ENCODE measurements at places on chromosomes 7 and 10.
A peak's percentile ranks its signal among the peaks of the same experiment; 100 is the strongest.

- DNase-seq: no peak
Measured at GRCh38 chr7:106023369-106024322, 60.6 kb downstream of the CDHR3 start.

DNA sequence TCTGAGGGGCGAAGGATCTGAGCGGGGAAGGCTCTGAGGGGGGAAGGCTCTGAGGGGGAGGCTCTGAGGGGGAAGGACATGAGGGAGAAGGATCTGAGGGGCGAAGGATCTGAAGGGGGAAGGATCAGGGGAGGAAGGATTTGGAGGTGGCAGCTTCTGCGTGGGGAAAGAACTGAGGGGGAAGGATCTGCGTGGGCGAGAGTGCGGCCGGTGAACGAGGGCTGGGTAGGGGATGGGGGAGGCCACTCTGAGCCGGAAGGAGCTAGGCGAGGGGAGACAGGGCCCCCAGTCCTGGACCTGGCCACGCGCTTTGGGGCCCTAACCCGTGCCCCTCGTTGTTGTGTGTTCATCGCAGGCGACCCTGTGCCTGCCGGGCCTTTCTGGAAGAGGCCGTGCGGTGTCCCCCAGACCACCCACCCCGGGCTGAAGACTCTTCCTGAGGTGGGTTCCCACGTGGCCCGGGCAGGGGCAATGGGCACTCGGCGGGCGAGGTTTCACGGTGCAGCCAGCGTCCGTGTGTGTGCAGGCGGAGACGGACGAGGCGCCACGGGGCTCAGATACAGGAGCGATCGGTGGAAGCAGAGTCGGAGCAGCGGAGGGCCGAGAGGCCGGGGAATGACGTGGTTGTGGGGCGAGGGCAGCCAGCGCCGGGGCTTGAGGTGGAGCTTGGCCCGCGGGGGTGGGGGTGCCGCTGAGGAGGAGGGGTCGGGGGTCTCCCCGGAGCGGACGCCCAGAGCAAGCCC is 2.0 kb downstream of the CALY start:
- DNase-seq: no peak

DNA sequence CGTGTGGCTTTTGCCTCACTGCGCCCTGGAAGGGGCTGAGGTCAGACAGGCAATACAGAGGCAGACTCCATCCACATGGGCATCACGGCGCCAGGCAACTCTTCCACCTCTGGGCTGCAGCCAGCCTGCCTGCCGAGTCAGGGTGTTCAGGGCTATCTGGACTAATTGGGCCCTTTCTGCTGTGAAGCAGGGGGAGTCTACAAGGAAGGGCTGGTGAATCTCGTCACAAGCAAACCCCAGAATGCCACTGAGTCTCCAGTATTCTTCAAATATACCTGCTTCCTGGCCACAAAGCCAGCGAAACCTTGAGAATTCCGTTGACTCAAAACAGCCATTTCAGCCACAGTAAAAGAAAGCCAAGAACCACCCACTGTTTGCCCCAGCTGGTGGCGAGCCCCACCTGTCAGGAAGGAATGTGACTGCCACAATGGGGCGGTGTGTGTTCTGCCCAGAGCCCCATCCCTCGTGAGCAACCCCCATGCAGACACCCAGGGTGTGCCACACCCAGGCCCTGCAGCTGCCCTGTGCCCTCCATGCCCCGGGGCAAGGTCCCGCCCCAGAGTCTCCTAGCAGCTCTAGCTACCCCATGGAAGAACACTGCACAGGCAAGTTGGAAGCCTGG is 117.3 kb downstream of the FAM53B start:
- DNase-seq: no peak

- no peak for DNase-seq
Measured at GRCh38 chr7:108372618-108373017, 83.6 kb downstream of the NRCAM start.

DNA sequence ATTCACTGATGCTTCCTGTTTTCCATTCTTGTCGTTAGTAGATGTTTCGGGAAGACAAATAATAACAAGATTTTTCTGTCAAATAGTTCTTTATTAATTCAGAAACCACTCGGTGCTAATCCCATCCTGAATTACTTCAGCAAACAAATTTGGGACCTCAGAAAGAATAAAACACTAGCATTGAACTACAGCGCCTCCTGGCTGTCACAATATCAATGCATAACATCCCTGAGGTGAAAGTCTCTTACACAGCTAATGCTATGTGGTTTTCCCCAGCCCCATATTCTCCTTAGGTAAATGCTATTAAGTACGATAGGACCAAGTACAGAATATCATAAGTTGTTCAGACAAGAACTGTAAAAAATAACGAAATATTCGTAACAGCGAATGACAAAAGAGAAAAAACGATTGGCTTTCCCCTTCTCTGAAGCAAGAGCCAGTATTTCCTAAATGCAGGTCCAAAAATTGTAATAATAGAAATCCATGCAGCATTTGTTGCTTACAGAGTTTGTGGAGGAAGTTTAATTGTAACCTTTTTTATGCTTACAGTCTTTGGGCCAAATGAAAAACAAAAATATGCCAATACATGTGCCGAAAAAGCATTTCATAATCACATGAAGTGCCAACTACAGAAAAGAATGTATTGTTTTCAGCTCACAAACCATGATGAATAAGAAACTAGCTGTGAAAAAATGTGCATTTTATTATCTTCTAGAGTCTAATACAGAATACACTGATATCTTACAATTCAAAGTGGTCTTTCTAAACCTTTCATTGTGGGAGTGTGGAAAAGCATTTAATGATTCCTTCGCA is 47.3 kb downstream of the MYPN start:
- no peak for DNase-seq

DNA sequence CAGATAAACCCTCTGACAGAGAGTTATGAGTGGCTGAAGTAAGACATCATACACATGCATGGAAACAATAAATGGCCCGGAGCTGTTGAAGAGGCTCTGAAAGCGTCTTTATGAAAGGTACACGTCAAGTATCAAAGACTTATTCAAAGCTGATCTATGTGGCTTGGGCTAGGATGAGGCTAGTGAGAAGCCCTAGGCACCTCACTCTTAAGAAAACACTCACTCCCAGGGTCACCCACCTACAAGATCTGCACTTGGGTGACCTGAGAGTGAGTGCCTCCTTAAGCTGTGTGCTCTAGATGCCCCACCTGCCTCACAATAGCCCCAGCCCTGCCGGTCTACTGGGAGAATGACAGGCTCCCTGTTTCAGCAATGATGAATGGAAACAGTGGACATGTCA is 1.1 kb upstream of the GIMAP1 start:
- peak; percentile 33 for DNase-seq

GRCh38 chr7:12581897-12582296 is 11.4 kb downstream of the SCIN start:
- no peak for DNase-seq

GRCh38 chr10:27861781-27862180 is 116.2 kb upstream of the MKX start:
- no peak for DNase-seq

GRCh38 chr7:22680482-22680911 is 46.5 kb upstream of the IL6 start:
- no peak for DNase-seq

DNA sequence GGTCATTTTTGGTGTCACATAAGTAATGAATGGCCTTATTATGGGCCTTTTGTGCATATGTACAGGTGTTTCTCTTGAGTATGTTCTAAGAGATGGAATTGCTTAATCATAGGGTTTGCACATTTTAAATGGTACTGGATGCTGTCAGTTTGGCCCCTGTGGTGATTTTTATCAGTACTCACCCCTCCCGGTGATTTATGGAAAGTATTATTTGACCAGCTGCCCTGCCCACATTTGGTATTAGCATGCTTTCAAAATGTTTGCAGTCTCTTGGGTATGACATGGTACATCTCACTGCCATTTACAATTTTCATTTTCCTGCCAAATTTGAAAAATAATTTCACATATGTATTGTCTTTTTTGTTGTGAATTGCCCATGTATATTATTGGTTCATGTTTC is 427.7 kb downstream of the LRMDA start:
- DNase-seq: no peak

DNA sequence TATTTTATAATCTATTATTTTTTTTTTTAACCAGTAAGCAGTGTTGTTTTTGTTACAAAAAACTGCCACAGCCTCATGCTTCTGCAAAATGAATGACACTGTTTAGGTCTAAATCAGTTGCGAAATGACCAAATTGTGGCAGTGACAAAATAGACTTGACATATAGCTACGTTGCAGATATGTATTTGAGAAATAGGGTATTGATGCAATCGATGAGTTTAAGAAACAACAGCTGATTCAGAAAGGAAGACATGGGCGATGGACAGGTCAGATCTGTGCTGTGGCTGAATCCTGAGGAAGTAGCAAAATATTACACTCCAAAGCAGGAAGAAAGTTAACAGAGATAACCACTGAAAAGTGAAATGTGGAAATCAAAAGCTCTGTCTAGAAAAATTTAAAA is 89.0 kb upstream of the STEAP4 start:
- DNase-seq: no peak

GRCh38 chr10:125121003-125121402 is 39.4 kb downstream of the CTBP2 start:
- DNase-seq: no peak

DNA sequence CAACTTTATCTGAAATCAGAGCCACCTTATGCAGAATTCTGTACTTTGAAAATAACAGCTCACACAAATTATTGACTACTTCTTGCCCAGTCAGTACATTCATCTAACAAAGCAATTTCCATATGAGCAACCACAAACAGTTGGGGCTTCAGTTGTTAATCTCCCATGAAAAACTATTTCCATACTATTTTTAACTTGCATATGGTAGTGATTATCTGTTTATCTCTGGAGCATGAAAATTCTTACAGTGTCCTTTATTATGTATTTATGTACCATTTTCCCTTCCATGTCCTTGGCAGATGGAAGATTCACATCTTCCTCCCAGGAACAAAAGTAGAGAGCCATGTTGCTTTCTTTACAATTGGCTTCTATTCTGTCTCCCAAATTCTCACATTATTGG is 285.7 kb downstream of the CRPPA start:
- DNase-seq: no peak

GRCh38 chr10:114815791-114816190 is 5.8 kb upstream of the FHIP2A start:
- no peak for DNase-seq

DNA sequence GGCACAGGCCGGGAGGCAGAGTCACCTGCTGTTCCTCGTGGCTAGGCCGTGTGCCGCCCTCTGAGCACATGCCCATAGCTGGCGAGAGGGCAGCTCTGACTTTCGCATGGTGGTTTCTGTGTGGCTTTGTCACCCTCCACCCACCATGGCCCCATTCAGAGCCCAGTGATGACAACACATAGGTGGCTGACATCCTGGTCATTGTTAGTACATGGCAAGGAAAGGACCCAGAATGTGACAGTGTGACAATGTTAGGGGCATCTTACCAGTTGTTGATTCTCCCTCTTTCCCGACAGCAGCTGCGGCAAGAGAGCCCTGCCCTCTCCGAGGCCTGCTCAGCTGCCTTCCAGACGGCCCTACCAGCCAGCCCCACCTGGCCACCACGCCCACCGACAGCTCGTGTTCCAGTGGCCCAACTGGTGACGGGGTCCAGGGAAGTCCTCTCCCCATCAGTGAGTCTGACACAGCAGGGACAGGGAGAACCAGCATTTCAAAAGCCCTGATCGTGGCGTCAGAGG is 52.2 kb downstream of the ZNF467 start:
- no peak for DNase-seq

DNA sequence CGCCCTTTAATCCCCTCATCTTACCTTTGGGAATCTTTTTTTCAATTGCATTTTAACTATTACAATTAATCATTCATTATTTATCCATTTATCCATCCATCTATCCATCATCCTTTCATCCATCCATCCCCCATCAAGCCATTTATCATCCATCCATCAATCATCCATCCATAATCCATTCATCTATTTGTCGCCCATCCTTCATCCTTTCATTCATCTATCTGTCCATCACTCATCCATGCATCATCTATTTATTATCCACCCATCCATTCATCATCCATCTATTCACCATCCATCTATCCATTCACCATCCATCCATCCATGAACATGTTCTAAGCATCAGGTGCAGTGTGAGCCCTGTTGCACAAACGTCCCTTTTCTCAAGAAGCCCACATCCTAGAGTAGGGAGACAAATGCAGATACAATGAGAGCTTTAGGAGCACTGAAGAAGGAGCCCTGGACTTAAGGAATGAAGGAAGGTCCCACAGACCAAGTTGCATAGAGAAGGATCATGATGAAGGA is 199.5 kb downstream of the ADAM12 start:
- DNase-seq: no peak

DNA sequence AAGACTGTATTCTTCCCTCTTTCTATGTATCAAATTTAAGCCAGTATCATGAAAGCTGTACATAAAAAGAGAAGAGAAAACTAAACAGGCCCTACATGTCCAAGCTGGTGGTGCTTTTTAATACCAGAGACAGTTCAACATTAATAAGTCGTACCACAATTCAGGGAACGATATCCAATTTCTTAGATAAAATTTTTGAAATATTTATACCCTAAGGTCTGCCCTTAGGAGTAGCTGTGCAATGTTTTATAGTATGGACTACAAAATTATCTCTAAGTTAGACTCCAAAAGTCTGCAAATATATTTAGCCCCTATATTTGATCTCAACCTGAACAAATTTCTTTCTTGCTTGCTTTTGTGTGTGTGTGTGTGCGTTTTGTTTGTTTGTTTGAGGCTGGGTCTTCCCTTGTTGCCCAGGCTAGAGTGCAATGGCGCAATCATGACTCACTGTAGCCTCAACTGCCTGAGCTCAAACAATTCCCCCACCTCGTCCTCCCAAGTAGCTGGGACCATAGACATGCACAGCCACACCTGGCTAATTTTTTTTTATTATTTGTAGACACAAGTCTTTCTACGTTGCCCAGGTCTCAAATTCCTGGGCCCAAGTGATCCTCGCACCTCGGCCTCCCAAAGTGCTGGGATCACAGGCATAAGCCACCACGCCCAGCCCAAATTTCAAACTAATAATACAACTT is 13.2 kb downstream of the ARHGAP19 start:
- DNase-seq: peak; percentile 58

DNA sequence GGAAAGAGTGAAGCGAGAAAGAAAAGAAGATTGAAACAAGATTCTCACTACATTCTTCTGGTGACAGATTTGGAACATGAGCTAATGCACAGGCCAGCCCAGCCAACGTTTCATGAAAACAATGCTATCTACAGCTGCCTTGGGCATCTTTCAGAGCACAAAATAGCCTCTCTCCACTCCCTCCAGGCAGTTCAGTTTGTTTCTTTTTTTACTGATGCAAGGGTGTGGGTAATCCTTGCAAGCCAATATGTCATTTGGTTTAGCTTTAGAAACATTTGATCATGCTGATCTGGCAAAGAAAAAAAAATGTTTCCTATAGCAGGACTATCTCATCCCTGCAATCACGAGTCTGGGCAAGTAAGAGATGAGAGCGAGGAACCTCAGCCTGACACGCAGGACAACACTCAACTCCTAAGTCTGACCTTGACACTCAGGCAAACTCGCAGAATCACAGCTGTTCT is 35.9 kb downstream of the SVIL start:
- DNase-seq: no peak

DNA sequence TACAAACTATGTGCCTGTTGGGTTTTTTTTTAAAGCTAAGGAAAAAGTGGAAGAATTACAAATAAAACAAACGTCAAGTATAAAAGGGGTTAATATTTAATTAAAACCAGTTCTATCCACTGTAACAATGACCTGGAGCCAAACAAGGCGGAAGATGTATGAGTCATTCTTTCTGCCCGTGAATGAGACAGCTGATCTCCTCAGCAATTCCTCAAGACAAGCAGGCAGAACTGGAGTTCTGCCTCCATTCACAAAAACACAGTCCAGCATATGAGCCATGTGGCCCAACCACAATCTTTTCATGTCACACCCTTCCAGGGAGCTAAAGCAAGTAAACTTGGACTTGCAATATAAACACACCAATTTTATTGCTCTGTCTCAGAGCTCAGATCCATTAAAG is 8.4 kb downstream of the ETV1 start:
- peak; percentile 88 for DNase-seq

- DNase-seq: no peak
Measured at GRCh38 chr7:75758491-75758890, 13.5 kb downstream of the CCL26 start.
